Thoracic aorta (tissue), 2 donors: ENCODE measurements at places on chromosomes 6 and 20. TPM values are rescaled to one million over a fixed set of nuclear protein-coding genes. Genes with fewer than 3 reads are reported as not detected.
A peak's percentile ranks its signal among the peaks of the same experiment; 100 is the strongest.

EPHA7 gene
- total RNA-seq = 1.8 TPM

HCRTR2 gene
- total RNA-seq = not detected

HLA-DRB1 gene
- total RNA-seq = 80.3 TPM

MDFI gene
- 10.3 TPM for total RNA-seq

- DNase-seq = no peak
- H3K4me1 ChIP-seq = no peaks in the 10 kb centered on the region
- H3K4me3 ChIP-seq = no peak overlapping the region
- H3K36me3 ChIP-seq = peaks cover 44% of the 10 kb centered on the region
- no peaks in the 10 kb centered on the region for H3K27me3 ChIP-seq
Measured at GRCh38 chr20:18541741-18542140, 25.5 kb upstream of the SMIM26 start.

- DNase-seq = no peak
- H3K36me3 ChIP-seq = no peaks in the 10 kb centered on the region
Measured at GRCh38 chr6:159104163-159104925, 59.6 kb upstream of the TAGAP start.

- H3K4me1 ChIP-seq = peaks cover 9% of the 10 kb centered on the region
- H3K36me3 ChIP-seq = no peaks in the 10 kb centered on the region
- H3K27ac ChIP-seq = no peak overlapping the region
- peak overlapping the region; percentile 74 for H3K4me3 ChIP-seq
- no peak for DNase-seq
- H3K27me3 ChIP-seq = no peaks in the 10 kb centered on the region
Measured at GRCh38 chr20:34268851-34269636, 27.8 kb downstream of the ASIP start.

DNA sequence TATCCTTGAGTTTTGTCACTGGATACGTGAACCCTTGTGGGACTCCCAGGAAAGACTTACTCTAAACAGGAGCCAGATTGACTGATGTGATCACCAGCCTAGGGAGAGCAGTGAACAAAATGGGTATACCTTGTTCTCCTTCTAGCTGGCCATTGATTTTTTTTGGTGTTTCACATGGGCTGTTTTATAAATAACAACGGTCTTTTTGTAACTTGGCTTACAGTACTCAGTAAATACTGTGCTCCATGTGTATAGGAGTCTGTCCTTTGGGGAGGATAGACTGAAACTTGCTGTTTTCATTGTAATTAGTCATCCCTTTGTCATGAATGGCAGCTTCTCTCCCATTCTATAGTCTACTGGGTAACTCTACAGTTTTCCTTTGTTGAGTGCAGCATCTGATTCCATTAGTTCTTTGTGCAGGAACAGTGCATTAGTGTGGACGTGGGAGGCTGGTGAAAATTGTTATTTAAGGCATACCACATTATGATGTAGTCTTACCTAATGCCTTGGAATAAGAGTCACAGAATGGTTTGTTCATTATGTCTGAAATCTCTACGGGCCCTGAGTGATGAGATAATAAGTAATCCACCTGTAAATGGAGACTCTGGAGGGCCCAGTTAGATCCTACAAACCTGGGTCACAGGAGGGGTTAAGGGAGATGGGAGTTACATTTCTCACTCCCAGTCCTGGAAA lies 89.5 kb downstream of the TIAM2 start:
- DNase-seq = no peak
- H3K4me3 ChIP-seq = no peak overlapping the region
- no peaks in the 10 kb centered on the region for H3K4me1 ChIP-seq
- H3K27ac ChIP-seq = no peak overlapping the region

- no peaks in the 10 kb centered on the region for H3K4me1 ChIP-seq
- H3K27ac ChIP-seq = no peak overlapping the region
- H3K36me3 ChIP-seq = no peaks in the 10 kb centered on the region
- DNase-seq = no peak
Measured at GRCh38 chr6:127592964-127593363, 16.0 kb downstream of the C6orf58 start.

- no peaks in the 10 kb centered on the region for H3K36me3 ChIP-seq
- peak overlapping the region; percentile 89 for H3K4me3 ChIP-seq
- H3K27ac ChIP-seq = peak overlapping the region; percentile 100
- DNase-seq = no peak
Measured at GRCh38 chr6:42784717-42785498, 3.1 kb downstream of the BICRAL start.
